Activated T-cell treated with anti-CD3 and anti-CD28 coated beads for 24 hours (primary cell): ENCODE measurements at places on chromosomes 11 and 22.

- no peak for DNase-seq
Measured at GRCh38 chr11:105867742-105868141, 154.3 kb downstream of the MSANTD4 start.

DNA sequence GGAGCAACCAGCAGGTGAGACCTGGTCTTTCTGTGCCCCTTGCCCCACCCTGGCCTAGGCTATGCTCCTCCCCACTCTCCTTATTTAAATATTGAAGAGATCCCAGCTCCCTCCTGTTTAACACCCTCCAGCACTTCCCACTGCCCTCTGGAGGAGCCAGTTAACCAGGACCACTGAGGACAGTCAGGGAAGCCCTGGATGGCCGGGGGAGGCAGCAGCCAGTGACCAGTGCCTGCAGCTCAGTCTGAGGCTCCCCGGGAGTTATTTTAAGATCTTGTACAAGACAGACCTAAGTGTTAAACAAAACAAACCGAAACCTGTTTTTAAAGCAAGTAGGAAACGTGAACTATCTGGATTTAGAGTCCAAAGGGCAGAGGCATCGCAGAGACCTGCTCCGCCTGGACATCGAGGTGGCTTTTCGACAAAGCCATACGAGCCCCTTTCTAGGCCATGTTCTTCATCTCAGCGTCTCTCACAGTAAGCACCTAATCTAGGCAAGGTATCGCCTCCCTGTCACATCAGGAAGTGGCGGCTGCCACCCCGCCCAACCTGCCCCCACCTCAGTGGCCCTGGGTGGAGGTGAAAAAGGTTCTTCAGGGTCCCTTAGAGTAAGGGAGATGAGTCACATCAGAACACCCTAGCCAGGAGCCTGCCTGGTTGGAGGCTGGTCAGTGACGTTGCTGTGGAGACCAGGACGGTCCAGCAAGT, 35.2 kb downstream of the TRMU start:
- no peak for DNase-seq

- peak; percentile 51 for DNase-seq
Measured at GRCh38 chr11:47797633-47798032, 30.5 kb upstream of the FNBP4 start.

- DNase-seq = no peak
Measured at GRCh38 chr11:11027288-11027687, 169.4 kb upstream of the ZBED5 start.

DNA sequence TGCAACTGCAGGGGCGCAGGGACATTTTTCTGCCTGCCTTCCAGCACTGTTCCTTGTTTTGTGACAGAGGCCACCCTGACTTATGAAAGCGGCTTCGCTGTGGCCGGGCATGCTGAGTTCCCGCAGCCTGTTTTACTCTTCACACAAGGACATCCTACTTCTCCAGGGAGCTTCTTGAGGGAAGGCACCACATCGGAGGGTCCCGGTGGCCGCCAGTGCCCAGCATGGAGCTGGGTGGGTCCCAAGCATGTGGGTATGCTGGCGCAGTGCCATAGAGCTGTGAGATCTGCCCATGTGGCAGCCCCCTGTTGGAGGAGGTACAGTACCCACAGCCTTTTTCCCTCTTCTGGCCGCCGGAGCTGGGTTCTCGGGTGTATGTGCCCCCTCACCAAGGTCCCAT, 136.1 kb downstream of the GRIK4 start:
- no peak for DNase-seq

GRCh38 chr11:76602431-76602861, 68.1 kb downstream of the LRRC32 start:
- DNase-seq = no peak

DNA sequence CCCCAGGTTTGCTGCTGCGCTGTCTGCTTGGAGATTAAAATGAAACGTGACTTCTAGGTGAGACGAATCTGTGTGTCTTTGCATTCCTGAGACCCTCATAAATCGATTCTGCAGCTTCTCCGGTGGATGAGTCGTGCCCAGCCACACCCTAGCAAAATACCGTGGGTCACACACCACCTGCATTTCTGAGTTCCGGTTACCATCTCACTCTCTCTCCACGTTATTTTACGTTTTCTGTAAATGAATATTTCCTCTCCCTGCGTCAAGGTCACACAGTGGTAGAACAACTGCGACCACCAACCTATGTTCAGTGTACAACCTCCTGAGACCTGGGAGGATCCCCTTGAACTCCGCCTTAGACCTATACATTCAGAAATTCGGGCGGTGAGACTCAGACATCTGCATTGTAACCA, 1.1 kb downstream of the YWHAH start:
- DNase-seq = no peak

DNA sequence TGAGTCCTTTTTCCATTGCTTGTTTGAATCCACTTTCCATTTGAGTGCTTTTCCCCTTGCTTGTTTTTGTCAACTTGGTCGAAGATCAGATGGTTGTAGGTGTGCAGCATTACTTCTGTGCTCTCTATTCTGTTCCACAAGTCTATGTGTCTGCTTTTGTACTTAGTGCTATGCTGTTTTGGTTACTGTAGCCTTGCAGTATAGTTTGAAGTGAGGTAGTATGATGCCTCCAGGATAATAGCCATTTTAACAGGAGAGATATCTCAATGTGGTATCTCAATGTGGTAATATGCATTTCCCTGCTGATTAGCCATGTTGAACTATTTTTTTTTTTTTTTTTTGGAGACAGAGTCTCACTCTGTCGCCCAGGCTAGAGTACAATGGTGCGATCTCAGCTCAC, 16.7 kb downstream of the ACRV1 start:
- no peak for DNase-seq

DNA sequence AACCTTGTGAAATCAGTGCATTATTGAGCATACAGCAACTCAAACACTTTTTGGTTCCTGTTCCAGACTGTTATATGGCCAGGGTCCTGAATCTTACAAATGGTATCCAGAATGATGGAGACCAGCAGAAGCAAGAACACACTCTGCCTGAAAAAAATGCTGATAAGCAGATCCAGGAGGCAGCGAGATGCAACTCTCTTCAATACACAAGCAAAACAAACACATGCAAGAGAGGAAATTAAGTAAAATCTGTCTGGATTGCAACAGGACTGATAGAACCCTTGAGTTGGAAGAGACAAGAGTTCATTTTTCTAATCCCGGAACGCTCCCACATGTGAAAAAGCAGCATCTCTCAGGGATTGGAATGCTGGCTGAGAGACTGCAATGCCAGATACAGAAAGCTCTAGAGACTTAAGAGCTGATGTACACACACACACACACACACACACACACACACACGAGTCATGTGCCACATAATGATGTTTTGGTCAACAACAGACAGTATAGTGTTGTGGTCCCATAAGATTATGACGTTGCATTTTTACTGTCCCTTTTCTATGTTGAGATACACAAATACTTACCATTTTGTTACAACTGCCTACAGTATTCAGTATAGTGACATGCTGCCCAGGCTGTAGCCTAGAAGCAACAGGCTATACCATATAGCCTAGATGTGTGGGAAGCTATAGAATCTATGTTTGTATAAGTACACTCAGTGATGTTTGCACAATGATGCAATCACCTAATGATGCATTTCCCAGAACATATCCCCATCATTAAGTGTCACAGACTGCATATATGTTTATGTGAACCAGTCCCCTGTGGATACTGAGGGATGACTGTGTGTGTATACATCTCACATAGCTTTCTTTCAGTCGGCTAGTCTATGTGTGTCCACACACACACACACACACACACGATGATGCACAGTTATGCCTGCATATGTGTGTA, 406.6 kb downstream of the LARGE1 start:
- no peak for DNase-seq

DNA sequence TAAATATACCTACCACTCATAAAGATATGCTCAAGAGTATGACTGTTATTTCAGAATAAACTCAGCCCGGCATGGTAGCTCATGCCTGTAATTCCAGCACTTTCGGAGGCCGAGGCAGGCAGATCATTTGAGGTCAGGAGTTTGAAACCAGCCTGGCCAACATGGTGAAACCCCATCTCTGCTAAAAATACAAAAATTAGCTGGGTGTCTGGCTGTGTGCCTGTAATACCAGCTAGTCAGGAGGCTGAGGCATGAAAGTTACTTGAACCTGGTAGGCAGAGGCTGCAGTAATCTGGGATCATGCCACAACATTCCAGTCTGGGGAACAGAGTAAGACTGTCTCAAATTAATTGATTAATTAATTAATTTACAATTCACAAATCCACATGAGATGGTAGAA, 208.2 kb upstream of the PDGFD start:
- DNase-seq = no peak

GRCh38 chr11:65115361-65116082, 2.0 kb downstream of the ZNHIT2 start:
- no peak for DNase-seq

DNA sequence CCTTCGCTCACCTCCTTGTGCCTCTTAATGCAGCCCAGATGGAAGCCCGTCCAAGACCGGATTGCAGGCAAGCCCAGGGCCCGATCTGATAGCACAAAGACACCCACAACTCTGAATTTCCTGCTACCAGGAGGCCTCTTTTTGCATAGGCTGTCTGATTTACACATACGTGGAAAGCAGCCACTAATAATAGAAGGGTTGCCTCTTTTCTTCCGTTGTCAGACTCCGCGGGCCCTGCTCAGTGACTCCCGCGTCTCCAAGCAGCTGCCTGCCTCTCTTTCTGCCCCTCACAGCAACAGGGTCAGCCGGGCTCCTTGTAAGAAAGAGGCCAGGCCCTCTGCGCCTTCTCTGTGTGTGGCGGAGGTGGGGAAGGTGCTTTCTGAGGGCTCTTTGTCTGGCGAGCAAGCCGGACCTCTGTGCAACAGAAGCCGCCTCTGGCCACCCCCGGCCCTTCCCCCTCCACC, 26.7 kb downstream of the FLI1 start:
- no peak for DNase-seq

DNA sequence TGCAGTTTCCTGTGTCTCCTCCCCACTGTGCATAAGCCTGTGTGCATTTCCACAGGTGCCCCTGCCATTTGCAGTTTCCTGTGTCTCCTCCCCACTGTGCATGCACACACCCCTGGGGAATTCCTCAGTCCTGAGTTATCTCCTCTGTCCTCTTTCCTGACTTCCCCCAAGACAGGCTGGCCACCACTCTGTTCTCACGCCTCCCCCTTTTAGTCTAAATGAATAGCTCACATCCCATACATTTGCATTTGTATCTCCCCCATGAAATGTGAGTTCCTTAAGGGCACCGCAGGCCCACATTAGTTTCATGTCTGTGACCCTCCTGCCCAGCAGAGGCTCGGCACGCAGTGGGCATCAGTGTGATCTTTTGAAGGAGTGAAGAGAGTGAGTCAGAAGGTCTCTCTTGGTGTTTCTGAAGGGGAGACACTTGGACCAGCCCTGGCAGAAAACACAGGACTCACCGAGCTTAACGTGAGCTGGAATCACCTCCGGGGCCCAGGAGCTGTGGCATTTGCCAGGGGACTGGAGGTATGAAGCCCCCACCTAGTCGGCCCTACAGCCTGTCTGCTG, 6.2 kb downstream of the LRRC74B start:
- no peak for DNase-seq

DNA sequence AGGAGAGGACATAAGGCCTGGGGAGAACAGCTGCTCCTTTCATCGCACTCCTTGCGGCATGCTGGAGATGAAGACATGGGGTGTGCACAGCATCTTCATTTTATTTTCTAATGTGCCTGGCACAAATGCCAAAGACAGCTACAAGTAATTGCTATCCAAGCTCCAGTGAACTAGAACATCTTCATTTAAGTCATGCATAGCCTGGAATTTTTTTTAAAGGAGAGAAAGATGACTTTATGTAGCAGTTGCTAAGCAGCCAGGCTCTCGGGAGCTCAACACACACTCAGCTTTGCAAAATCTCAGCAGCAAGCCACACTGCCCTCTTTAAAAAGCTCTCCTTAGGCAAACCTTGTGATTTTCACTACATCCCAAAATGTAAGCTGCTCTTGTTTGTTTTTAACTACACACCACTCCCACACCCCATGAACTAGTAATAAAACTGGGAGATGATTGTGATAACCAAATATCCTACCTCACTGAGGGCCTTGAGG, 164.5 kb upstream of the POU2AF2 start:
- no peak for DNase-seq

GRCh38 chr11:46277313-46277621, 195 bp upstream of the CREB3L1 start:
- no peak for DNase-seq

DNA sequence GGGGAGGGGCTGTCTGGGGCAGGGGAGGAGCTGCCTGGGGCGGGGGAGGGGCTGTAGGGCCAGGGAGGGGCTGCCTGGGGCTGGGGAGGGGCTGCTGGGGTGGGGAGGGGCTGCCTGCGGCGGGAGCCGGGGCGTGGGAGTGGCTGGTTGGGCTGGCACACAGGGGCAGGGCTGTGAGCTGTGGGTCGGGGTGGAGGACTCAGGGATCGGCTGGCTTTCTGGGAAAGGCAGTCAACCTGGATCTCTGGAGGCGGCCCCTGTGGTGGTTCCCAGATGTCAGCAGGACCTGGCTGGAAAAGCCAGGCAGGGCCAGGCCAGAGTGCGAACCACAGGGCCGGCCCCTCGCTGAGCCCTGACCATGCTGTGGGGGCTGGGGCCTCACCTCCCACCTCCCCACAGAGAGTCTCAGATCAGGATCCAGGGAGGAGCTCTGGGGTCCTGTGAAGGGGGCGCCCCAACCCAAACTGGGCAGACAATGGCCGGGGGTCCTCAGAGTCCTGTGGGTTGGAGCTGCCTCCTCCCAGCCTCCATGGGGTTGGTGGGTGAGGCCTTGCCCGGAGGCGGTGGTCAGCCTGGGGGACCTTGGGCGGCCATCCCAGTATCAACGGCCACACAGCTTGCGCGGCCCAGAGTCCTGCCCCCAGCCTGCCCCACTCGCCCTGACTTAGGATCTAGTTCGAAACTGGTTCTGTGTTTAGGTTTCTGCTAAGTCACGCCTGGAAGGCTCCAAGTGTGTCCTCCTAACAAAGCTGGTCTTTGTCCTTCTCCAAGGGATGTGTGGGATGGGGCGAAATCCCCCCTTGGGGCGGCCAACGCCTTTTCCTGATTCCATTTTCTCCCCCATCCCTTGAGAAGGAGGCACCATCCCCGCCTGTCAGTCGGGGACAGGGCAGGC, 1.9 kb downstream of the MUC5B start:
- DNase-seq = no peak

GRCh38 chr11:90722552-90723190, 499.8 kb upstream of the CHORDC1 start:
- DNase-seq = no peak

DNA sequence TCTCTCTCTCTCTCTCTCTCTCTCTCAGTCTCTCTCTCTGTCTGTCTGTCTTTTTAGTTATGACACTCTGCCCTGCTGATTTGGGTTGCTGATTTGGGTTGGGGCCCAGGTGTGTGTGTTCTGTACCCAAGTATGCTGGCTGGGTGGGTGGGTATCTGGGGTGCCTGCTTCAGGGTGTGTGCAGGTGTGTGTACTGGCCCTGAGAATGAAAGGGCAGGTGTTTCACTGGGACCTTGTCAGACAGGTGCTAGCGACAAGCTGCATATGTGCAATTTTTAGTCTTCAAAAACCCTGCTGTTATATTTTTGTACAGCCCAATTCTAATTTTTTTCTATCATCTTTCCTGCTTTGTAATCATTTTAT, 943 bp downstream of the CSF2RB start:
- no peak for DNase-seq
